Right renal cortex interstitium (tissue), 3 donors: ENCODE measurements at places on chromosomes 5 and 9. TPM values are rescaled to one million over a fixed set of nuclear protein-coding genes. Genes with fewer than 3 reads are reported as not detected.

DNA sequence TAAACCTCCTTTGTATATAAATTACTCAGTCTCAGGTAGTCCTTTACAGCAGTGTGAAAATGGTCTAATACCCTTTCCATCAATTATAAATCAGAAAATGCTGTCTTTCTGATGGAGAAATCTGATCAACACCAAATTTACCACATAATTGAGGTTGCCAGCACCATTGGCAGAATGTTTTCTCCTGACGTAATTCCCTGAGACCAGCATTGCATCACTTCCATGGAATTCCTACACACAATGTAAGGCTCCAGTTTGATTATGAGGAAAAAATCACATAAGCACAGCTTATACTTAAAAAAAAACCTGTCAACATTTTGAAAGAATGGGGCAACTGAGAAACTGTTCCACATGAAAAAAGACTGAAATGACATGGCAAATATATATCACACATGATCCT is 618.7 kb upstream of the CDH6 start:
- DNase-seq = no peak

DNA sequence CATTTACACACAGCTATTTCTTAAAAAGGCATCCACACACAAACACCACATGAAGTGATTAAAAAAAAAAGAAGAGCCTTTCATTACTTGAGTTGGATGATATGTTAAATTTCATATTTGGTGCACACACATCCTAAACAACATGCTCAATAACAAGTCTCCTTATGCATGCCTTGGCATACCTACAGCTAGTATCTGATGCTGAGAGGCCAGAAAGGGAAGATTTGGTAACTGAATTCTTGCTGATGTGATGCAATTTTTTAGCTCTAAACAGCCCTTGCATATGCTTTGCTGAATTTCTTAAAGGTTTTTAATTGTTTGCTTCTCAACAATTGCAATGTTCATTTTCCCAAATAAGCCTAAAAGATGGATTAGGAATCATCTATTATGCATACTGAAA is 338.8 kb downstream of the ARL15 start:
- DNase-seq = no peak

GRCh38 chr9:126411225-126411947 is 84.8 kb downstream of the MVB12B start:
- DNase-seq = no peak

DNA sequence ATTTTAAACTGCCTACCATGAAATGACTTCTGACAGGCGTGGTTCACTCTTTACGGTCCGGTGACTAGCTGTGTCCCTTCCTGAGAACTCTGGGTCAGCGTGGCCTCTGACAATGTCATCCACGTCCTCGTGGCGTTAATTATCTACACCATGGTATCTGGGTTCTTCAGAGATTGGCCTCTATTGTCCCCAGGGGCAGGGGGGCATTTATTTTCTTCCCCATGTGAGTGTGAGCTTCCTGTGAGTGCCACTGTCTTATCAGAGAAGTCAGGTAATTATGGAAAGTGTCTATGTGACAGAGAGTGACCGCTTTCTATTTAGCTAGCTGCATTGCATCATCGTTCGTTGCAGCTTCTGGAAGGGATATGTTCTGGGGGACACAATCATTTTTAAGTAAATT is 77.2 kb downstream of the FBXL7 start:
- DNase-seq = no peak

DNA sequence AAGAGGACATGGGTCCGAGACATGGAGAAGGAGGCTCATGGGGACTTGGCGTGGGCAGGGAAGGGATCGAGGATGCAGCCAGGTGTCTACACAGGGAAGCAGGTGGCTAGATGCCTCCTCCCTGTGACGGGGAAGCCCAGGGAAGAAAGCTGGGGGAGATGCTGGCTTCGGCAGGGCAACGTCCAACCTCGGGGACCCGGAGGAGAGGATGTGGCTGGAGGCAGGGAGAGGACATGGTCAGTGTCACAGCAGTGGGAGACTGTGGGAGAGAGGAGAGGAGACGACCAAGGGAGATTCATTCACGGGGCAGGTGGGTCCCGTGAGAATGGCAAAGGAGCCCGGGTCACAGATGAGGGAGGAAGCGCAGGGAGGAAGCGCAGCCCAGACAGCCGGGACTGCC is 73.2 kb upstream of the PHYKPL start:
- no peak for DNase-seq

DNA sequence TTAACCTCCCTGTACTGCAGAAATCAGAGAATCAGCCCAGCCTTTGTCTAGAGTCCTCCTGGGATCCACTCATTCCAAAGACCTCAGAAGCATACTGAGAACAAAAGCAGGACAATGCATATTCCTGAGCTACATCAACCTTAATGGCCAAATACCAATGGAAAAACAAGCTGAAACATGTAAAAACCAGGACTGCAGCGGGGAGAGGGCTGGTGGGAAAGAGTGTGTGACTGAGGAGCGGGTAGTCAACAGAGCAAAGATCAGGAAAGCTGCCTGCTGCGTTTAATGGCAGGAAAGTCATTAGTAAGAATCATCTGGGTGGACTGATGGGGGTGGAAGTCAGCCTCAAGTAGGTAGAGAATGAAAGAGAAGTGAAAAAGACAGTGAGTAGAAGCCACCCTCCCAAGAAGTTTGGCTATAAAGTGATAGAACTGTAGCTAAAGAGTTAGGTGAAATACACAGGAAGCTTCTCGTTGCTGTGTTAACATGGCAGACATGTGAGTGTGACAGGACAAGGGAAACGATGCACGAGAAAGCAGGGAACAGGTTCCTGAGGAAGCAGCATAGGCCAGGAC is 88.1 kb downstream of the OTULIN start:
- no peak for DNase-seq

DNA sequence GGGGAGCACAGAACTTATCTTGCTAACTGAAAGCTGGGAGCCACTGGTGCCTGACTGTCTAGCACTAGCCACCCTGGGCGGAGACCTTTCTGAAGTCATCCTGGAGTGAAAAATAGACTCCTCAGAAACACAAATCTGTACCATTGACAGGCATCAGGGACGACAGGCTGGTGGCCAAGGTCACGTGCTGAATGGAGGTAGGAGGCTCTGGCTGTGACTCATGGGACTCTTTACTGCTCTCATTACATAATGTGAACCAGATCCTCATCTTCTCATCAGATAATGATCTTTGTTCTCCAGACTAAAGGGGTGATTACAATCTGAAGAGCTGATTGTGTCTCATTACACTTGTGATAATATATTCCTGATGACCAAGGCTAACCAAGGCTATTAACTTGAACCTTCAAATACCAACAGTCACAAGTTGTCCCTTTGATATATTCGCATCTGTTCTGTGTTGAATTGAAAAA is 91.8 kb downstream of the SEMA5A start:
- DNase-seq = no peak

ARID3C gene
- polyA plus RNA-seq = not detected

- DNase-seq = no peak
These were observed 19.6 kb downstream of the ITGA2 start for GRCh38 chr5:53008751-53009150.

TAF11L5 gene
- not detected for polyA plus RNA-seq
